ENCODE measurements at places on chromosomes 2 and 18.

DNA sequence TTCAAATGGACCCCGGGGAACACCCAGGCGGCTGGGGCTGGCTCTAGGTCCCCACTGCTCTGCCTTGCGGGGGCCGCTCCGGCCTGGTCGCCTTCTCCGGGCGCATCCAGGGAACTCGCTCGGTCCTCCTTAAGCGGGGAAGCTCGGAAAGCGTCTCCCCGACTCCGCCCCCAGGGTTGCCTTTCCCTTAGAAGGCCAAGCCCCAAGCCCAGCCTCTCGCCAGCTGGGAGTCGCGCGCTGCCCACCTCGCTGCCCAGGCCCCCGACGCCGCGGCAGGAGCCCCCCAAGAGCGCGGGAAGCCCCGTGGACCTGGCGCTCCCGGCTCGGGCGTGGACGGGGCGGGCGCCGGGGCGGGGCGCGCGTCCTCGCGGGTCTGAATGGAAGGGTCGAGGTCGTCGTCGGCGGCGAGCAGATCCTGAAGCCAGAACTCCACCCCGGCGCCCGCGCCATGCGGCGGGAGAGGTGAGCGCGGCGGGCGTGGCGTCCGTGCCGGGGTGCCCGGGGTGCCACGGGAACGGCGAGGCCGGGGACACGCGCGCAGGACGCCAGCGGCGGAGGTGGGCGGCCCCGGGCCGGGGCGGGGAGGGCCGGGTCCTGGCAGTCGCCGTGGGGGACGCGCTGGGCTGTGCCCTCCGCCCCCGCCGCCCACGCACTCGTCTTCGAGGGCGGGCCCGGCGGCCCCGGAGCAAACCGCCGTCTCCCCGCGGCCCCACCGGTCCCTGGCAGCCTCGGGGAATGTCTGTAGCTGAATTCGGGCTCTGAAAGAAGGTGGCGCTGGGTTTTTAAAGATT, at the start of gene BOK:
Gene BOK (plus strand): TSS at position 214 of the 791 bp plus-strand sequence. CDS start 739 bp downstream, outside the sequence.
- no peak for DNase-seq

DNA sequence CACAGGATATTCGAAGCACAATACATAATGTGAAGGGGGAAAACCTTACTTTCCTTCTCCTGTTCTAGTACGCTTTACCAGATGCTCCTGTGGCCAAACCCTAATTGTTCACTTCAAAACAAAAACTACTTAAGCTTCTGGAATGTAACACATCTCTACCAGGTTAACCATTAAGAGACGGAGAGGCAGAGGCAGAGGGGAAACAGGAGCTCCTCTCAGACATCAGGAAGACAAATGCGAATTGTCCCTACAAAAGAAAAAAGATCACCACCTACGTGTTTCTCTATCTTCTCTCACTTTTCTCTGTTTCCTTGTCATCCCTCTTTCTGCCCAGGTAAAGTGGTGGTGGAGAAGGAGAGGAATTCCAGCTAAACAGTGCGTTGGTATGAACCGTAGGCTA, 266.8 kb downstream of the NRXN1 start:
- DNase-seq: no peak

GRCh38 chr2:182048088-182048487, 62.4 kb downstream of the PPP1R1C start:
- no peak for DNase-seq

DNA sequence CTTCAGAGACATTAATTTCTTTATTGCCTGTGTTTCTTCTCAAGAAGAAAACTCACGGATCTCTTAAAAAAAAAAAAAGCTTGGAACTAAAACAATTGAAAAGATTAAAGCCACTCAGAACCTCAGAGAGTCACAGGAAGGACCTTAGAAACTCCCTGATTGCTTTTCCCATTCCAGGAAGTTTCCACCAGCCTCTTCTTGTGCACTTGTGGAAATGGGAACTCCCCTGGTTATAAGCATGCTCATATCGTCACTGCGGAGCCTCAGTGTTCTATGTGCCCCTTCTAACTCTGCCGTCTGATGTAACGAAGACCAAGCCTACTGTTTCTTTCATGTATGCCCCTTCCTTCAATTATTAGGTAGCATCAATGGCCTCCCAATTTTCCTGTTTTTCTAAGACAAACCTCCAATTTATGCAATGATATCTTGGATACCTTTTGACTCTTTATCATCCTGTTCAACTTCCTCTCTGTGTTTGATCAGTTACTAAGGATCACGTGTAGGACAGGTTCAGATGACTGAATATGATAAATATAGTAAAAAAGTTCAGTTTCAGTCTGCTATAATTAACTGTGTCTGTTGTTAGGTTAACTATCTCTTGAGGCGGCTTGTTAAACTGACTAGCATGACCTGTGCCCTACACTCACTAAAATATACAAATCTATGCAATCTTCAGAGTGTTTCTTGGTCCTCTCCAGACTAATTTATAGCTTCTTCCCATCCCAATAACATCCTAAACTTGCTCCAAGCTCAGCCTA, 593.7 kb upstream of the CHAC2 start:
- no peak for DNase-seq

DNA sequence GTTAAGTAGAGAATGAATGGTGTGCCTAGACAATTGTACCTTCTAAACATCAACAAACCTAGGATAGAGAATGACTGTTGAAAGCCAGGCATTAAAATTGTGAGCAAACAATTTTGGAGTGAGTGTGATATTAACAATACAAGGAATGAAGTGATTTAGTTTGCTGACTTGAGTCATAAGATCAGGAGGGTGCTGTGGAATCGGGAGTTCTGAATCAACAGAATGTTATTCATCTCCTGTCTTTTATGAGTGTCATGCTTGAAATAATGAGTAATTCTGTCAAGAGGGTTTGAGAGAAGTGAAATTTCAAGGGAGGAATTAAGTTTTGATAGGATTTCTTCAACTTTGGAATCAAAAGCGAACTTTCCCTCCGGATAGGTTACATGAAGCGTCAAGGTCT, 214.4 kb upstream of the DSEL start:
- no peak for DNase-seq

- no peak for DNase-seq
Observed at GRCh38 chr2:74577448-74577847, 22.9 kb downstream of the DOK1 start.

- no peak for DNase-seq
Observed at GRCh38 chr2:222576171-222577081, 79.5 kb downstream of the FARSB start.

GRCh38 chr18:13270279-13270855, 51.8 kb downstream of the LDLRAD4 start:
- DNase-seq: no peak

- DNase-seq: peak; percentile 77
Observed at GRCh38 chr2:219041252-219041651, at the start of gene CFAP65. CFAP65 (minus strand) TSS chr2:219041516; CDS start chr2:219039048, 2,468 bp downstream.

DNA sequence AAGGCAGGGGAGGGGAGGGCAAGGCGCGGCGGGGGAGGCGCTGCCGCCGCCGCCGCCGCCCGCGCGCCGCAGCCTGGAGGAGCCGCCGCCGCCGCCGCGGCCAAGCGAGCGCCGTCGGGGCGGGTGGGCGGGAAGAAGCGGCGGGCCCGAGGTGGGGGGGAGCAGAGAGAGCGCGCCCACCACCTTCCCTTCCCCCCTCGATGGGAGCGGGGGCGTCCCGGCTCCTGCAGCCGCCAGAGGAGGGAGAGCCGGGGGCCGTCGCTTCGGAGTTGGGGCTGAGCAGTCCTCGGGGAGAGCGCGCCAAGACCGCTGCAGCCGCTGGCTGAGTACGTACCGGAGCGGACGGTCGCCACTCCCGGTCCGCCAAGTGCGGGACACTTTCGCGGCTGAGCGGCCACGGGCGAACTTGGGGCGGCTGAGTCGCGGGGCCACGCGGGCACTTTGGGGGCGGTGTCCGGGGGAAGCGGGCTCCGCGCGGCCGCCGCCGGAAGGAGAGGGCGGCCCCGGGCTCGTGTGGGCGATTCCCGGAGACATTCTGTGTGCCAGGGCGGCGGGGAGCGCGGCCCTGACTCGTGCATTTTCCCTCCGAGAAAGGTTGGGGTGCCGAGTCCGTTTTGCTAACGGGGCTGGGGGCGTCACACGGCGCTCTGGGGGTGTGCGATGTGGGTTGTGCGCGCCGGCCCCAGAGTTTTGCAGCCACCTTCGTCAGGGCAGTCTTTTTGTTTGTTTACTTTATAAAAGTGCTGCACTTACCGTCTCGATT, at the start of gene NAB1:
Gene NAB1 (plus strand): TSS at position 49 of the 763 bp plus-strand sequence. CDS start 10,094 bp downstream, outside the sequence.
- DNase-seq: peak; percentile 60

DNA sequence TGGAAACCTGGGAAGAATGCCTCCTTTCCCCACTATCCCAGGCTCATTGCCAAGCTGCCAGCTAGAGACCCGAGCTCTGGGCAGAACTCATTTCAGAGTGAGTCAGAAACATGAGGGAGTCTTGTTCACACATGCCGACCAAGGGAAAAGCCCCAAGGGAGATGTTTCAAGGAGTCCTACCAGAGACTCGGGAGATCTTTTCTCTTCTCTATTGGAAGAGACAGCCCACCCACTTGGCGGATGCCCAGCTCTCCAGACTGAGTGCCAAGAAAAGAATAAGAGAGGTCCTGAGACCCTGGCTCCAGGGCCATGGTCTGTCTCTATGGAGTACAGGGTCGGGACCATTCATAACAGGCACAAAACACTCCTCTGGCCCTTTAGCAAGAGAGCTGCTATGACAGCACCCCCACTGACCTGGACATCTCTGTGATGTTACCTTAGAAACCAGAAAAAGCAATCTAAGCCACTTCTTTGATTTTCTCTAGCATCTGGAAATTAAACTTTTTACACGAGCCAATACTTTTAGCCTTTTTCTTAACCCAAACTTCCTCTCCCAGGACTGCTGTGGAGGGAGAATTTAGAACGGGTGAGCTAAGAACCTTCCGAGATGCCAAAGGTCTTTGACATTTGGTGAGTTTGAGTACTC, 18.5 kb upstream of the IGFBP5 start:
- DNase-seq: no peak

DNA sequence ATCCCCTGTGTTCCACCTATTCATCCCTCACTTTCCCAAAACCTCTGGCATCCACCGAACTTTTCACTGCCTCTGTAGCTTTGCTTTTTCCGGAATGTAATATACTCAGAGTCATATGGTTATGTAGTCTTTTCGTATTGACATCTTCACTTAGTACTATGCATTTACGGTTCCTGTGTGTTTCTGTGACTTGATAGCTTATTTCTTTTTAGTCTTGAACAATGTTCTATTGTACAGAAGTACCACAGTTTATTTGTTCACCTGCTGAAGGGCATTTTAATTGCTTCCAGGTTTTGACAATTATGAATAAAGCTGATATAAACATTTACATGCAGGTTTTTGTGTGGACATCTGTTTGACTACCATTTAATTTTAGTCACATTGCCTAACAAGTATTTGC, 154.7 kb upstream of the DOK6 start:
- DNase-seq: peak; percentile 59

GRCh38 chr2:75595541-75596395, 35.0 kb upstream of the EVA1A start:
- DNase-seq: no peak

DNA sequence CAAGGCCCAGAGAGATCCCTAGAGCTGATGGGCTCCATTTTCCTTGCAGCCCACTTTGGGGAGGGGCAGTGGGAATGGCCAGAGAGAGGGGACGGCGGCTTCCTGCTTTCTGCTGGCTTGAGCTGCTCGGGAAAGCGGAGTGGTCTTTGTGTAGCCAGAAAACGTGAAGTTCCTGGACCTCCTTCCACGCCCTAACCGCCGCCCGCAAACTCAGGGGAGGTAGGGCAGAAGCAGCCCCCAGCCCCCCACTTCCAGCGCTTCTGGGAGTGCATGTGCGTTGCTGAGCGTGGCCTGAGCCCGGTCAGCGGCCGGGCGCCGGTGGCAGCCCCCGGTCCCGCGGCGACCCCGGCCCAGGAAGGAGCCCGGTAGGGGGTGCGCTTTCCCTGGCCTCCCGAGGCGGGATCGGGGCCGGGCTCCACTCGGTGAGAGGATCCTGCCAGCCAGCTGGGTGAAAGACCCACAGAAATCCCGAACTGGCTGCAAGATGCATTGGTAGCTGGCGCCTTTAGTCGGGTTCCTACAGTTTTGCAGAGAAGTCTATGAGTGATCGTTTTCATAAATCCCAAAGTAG, 25.3 kb upstream of the BOD1L2 start:
- no peak for DNase-seq

- no peak for DNase-seq
Observed at GRCh38 chr2:113850687-113851086, 39.2 kb upstream of the ACTR3 start.

GRCh38 chr2:230737300-230737699, 24.7 kb downstream of the CAB39 start:
- no peak for DNase-seq

GRCh38 chr2:24451805-24452501, 39.1 kb upstream of the NCOA1 start:
- no peak for DNase-seq

DNA sequence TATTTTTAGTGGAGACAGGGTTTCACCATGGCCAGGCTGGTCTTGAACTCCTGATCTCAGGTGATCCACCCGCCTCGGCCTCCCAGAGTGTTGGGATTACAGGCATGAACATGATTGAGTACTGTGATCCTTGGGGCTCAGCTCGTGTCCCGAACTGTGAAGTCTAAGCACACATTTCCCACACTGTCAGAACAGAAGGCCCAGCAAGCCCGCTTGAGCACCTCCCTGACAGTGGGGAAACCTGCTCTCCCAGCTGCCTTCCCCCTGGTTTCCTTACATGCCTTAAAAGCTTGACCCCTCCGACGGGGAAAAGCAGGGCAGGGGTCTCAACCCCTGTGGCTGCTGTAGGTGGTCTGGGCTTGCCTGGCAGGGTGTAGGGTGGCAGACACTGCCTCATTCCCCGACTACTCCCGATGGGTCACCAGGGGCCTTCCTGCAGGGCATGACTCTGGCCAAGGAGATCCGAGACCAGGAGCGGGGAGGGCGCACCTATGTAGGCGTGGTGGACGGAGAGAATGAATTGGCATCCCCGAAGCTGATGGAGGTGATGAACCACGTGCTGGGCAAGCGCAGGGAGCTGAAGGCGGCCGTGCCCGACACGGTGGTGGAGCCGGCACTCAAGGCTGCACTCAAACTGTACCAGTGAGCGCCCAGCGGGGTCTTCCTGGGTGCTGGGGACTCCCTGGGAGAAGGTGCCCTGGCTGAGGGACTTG, 10.1 kb downstream of the VIL1 start:
- DNase-seq: no peak

DNA sequence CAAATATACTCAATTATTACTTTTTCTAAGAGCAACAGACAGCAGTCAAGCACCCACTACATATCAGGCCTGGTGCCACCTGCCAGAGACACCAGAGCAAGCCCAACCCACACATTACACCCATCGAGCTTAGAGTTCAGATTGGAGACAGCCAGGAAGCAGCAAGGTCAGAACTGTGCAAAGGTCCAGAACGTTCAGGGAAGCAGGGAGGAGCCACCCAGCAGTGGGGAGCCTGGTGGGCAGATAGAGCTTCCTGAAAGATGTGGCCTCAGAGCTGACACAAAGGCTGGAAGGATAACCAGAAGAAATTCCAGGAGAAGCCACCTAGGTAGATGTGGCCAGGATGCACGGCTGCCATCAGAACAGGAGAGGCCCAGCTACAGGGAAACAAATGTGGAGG, 440.5 kb upstream of the ID2 start:
- DNase-seq: no peak

- DNase-seq: no peak
Observed at GRCh38 chr2:235526166-235526565, 32.3 kb downstream of the AGAP1 start.

DNA sequence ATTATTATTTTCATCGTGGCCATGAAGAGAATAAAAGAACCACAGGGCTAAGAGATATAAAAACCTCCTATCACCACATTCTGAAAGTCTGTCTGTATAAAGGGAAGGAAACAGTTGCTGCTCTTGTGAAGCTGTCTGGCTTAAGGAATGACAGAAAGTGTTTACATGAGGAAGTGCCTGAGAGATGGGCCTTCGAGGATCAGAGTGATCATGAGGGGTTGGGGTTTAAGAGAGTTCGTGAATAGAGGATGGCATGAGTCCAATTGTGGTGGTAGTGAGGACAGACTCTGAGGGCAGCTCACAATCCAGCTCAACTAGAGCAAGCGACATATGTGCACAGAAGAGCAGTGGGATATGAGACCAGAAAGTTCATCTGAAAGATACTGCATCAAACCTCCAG, 65.8 kb upstream of the PIEZO2 start:
- no peak for DNase-seq
